ENCODE measurements at places on chromosomes 7 and 10.

- no peak for DNase-seq
These were observed 63.7 kb downstream of the CELF2 start for GRCh38 chr10:11081408-11081807.

DNA sequence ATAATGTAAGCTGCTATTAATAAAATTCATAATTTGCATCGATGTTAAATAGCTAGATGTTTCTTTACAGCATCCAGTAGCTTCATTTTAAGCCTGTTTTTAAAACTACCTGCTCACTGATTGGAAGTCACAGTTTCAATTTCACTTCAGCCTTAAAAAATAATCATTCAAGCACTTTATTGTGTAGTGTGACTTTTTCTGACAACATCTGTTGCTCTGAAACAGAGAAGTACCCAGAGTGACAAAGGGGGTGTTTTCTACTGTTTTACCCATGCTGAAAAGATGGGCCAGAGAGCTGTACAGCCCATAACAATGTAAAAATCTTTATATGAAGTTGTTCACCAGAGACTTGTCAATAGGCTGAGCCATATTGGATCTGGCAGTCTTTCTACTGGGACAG, 437.2 kb downstream of the MDFIC start:
- no peak for DNase-seq

- no peak for DNase-seq
These were observed 63.5 kb upstream of the SLC39A12 start for GRCh38 chr10:17888189-17888588.

GRCh38 chr7:36925691-36926090, 201.4 kb upstream of the AOAH start:
- no peak for DNase-seq
